Omental fat pad (tissue), 4 donors: ENCODE measurements at places on chromosomes 2 and 18.

GRCh38 chr2:197838036-197838435, 33.6 kb downstream of the PLCL1 start:
- no peak for DNase-seq

DNA sequence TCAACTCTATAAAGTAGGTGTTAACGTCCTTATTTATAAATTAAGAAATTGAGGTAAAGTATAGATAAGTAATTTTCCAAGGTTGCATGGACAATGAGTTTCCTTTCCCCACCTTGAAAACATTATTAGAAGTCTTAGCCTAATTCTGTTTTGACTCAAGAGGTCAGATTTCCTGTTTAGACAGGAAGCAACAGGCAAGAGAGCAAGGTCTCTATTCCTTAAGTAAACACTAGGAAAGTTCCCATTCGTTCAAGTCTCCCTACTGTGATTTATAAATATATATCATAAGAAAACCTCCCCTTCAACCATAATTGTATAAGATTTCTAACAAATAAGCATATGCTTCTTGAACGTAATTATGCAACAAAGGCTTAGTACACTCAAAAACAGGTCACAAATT, 40.3 kb downstream of the CLASP1 start:
- DNase-seq = no peak

- no peak for DNase-seq
Measured at GRCh38 chr2:217049956-217050355, 190.1 kb upstream of the TNP1 start.

- DNase-seq = no peak
Measured at GRCh38 chr2:240405684-240406313, 29.7 kb upstream of the GPC1 start.

DNA sequence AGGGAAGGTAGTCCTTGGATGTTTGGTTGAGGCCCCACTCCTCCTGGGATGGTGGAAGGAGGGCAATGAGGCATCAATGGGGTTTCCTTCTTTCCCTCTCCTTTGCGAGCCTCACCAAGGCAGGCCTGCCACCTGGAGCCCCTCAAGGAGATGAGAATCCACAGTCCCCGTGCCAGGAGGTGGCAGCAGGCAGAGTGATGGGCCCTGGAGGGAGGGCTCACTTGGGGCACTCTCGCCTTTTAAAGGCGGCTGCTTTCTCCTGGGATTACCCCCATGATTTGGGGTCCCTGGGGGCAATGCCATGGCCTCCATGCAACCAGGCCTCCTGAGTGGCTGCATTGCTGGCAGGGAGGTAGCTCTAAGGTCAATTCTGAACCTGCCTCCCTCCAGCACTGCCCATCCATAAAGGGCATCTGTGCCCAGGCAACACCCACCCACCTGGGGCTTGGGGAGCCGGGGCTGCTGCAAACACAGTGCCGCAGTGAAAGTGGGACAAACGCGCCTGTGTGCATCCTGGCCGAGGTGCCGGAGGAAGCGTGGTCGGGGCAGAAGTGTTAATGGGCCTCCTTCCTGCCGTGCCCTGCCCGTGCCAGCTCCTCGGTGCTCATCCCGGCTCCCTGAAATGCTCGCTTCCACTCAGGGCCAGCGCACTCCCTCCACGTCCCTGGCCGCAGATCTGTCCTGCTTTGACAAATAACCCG, 55.9 kb downstream of the ZFP36L2 start:
- DNase-seq = no peak

DNA sequence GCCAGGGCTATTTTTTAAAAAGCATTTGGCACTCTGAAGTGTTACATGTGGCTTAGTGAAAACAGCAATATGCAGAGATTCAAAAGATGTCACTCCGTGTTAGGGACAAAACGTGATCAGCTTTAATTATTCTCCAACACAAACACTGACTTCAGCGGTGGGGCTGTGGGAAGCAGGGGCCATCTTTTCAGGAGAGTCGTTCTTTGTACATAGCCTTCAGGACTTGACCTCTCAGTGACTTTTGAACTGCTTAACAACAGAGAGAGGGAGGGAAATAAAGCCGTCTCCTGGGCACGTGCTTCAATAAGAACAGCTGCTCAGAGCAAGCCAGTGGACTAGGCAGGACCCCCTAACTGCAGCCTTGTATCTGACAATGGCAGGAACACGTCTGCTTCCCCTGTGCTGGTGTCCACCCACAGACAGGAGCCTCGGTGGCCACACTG, 95.0 kb upstream of the HDAC4 start:
- DNase-seq = no peak
